ENCODE measurements at places on chromosomes 1 and 21.

DNA sequence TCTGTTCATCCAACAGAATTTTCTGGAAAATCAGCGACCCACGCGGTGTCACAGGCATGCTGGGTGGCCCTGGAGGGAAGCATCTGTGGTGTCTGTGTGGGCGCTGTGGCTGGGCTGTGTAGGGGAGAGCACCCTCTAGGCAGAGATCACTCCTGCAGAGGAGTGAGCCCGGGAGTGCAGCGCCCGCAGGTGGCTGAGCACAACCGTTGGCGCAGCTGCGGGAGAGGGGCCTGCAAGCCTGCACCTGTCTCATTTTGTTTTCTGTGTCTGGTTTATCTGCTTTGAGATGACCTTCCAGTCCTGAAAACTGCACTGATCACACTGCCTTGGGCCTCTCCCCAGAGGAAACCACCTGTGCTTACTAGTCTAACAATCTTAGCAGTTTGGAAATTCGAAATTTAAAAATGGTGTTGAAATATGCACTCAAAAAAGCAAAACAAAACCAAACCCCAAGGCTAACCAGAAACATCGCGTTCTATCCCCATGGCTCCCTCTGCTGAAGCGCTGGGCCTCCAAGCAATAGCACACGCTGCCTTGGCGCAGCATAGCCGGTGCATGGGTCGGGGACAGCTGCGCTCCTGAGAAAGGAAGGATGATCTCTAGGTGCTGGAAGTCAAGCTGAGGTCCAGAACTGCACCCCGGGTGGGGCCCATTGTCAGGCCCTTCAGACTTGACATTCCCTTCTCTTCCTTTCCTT, 4.8 kb downstream of the FAM3B start:
- peak; percentile 89 for DNase-seq

- no peak for DNase-seq
Measured at GRCh38 chr21:29667651-29668050, 272.1 kb downstream of the GRIK1 start.

DNA sequence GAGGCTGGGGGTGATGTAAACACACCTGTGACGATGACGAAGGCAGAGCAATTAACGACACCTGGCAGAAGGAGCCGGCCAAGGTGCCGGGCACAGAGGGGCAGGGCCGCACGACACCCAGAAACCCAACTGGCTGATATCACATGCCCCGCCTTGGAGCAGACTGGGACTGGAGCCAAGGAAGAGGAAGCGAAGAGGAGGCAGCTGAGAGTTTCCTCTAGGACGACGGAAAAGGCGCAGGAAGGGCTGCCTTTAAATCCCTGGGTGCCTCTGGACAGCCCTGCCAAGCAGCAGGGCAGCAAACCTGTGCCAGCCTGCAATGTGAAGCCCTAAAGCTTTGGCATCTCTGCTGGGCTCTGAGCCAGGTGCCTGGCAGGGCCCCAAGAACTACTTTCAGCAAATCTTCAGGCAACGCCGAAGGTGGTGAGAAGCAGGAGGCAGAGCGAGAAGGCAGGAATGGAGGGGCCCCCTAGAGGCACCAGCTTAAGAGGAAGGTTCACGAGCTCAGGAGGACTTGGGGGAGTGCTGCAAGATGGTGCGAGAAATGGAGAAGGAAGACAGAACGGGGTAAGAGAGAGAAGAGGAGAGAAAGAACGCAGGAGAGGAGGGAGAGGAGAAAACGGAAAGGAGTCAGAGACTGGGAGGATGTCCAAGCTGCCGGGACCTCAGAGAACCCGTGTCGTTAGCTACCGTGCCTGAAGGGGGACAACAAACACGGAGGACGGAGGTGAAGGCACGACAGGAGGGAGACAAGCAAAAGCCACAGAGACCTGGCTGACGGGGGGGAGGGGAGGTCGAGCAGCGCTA, 25.3 kb upstream of the PEF1 start:
- no peak for DNase-seq

DNA sequence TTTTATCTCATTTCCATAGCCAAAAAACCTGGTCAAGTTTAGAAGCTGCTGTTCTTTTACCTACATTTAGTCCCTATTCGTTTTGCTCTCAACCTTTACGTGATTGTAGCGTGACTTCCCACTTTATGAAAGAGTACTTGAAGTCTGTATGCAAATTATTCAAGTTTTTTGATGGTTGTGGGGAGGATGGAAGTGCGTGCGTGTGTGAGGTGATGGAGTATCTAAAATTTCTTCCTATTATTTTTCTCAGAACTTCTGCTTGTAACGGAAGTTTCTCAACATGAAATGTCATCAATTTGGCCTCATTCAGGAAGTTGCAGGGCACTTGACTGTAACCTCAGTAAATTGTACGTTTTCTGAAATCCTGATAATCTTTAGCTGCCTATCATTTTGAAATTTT, 64.0 kb downstream of the SAMSN1 start:
- no peak for DNase-seq

GRCh38 chr1:207077470-207078377, 10.9 kb upstream of the C4BPB start:
- DNase-seq, result peak; percentile 3

DNA sequence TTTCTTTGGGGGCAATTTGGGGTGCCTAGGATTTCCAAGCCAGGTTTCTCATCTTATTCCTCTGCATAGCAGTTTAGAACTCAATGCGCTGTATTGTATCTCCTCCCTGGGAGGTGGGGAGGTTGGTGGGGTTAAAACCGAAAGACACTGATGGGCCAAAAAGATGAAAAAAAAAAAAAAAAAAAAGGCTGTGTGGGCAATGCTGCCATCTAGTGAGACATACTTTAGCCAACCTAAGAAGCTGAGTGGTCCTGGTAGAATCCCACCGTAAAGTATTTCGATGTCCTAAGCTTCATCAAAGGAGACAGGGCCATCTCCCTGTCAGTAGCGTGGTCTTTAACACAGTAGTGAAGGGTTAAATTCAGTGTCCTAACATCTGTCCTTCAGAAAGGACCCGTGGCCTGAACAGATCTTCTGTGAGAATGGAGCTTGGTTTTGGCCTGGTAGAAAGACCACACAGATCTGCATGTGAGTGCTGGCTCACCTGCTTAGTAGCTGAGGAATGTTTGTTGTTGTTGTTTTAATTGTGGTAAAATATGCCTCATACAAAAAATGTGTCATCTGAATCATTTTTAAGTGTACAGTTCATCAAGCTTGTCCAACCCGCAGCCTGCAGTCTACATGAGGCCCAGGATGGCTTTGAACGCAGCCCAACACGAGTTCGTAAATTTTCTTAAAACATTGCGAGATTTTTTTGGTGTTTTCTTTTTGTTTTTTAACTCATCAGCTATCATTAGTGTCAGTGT, 226.2 kb downstream of the KIF26B start:
- DNase-seq, result no peak

GRCh38 chr1:30900931-30901560, 7.5 kb downstream of the SDC3 start:
- no peak for DNase-seq

DNA sequence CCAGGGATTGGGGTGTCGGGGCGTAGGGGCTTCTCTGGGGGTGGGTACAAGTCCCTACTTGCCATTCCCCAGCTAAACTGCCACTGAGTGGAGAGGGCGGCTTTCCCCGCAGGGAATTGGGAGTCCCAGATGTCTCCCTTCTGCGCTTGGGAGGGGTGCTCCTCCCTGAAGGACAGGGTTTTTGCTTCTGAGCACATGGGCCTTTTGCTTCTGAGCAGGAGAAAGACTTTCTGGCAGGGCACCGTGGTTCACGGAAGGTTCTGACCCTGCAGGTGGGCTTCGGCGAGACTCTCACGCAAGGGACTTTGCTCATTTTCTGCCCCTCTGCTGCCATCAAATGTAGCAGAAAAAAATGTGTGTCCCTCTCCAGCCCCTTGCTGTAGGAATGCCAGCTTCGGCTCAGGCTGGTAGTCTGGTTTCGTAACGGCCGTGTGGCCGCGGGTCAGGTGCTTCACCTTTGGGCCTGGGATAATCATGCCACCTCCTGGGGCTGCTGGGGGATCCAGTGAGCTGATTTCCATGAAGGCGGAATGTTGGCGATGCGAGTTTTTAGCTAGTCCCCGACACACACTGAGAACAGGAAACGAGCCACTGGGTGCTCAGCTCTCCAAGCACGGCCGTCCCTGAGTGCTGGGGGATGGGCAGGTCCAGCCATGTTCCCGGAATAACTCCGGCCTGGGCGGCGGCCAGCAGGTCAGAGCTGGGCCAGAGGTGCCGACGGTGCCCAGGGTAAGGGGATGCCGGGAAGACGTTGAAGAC, 364.0 kb downstream of the CAMTA1 start:
- DNase-seq, result no peak
